ENCODE measurements at places on chromosomes 16 and 17. TPM values are rescaled to one million over a fixed set of nuclear protein-coding genes. Genes with fewer than 3 reads are reported as not detected.

GRCh38 chr17:10107316-10108165 is 90.9 kb downstream of the GAS7 start:
- no peak for DNase-seq
- H3K36me3 ChIP-seq: no peaks in the 10 kb centered on the region
- no peak overlapping the region for H3K27ac ChIP-seq
- no peak overlapping the region for H3K4me3 ChIP-seq

DNA sequence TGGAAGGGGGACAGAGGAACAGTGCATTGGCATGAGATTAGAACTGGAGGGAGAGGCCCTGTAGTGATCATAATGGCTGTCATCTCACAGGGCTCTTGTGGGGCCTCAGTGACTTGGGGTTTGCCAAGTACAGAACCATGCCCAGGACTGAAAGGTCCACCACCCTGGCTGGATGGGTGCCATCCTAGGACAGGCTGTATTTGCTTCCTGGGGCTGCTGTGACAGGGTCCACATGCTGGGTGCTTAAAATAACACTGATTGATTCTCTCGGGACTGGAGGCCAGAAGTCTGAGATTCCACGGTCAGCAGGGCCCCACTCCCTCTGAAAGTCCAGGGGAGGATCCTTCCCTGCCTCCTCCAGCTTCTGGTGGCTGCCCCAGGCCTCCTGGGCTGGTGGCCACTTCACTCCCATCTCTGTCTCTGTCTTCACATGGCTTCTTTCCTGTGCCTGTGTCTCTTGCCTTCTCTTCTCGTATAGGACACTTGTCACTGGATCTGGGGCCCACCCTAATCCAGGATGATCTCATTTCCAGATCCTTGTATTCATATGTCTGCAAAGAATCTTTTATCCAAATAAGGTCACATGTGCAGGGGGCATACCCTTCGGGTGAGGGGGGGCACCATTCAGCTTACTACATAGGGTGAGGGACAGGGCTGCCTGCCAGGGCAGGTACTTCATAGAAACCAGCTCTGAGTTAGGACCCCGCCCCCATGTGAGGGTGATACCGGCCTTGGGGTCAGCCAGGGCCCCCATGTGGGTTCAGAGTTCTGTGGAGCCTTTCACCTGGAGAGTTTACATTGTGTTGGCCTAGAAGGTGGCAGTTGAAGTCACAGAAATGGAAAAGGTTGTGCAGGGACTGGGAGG is 52.6 kb downstream of the USP22 start:
- H3K36me3 ChIP-seq: no peaks in the 10 kb centered on the region
- H3K27ac ChIP-seq: no peak overlapping the region
- H3K4me1 ChIP-seq: no peaks in the 10 kb centered on the region

- no peaks in the 10 kb centered on the region for H3K36me3 ChIP-seq
- DNase-seq: no peak
- peaks cover 8% of the 10 kb centered on the region for H3K4me1 ChIP-seq
- H3K27me3 ChIP-seq: no peaks in the 10 kb centered on the region
- H3K4me3 ChIP-seq: no peak overlapping the region
- H3K27ac ChIP-seq: no peak overlapping the region
Measured at GRCh38 chr17:43679911-43680310, 18.2 kb upstream of the MEOX1 start.

The NPIPB13 gene
- 20.0 TPM for total RNA-seq

GRCh38 chr16:30351586-30352419 is 3.3 kb downstream of the CD2BP2 start:
- no peak overlapping the region for H3K4me3 ChIP-seq
- peaks cover 33% of the 10 kb centered on the region for H3K36me3 ChIP-seq
- DNase-seq: no peak
- peaks cover 31% of the 10 kb centered on the region for H3K4me1 ChIP-seq

DNA sequence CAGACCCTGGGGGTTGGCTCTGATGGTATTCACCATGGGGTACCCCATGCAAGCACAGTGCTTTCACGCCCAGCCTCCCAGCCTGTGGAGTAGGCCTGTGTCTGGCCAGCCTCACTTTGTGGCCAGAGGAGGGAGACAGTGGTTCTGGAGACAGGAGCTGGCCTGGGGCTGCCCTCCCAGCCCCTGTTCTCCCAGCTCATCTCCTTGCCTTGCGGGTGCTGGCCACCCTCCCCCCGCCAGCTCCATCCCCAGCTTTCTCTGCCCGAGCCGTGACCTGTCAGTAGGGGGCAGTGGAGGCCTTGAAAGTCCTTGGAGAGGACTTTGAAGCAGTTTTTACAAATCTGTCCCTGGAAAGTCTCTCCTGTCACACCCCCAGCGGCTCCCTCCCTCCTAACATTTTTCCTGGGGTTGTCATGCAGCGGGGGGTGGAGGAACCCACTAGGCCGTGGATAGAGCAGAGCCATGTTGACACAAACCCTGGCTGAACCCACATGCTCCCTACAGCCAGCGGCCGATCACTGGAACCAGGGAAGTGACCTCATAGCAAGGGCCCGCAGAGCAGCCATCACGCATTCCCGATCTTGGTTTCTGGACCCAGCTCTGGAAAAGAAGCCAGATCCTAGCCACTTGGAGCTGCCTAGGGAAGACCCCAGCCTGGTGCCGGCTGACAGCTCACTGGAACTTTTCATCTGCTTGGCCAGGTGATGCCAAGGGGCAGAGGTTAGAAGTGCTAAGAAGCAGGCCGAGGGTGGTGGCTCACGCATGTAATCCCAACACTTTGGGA is 289.4 kb downstream of the SEC14L1 start:
- peak; percentile 74 for DNase-seq
- H3K27me3 ChIP-seq: no peaks in the 10 kb centered on the region
- no peak overlapping the region for H3K27ac ChIP-seq

The GJC1 gene
- not detected for total RNA-seq

- H3K36me3 ChIP-seq: no peaks in the 10 kb centered on the region
- H3K27ac ChIP-seq: no peak overlapping the region
- H3K4me1 ChIP-seq: no peaks in the 10 kb centered on the region
Measured at GRCh38 chr16:86601356-86601755, 23.0 kb downstream of the FOXL1 start.

GRCh38 chr16:17470182-17470907 is 415 bp downstream of the XYLT1 start:
- H3K36me3 ChIP-seq: no peaks in the 10 kb centered on the region
- peak overlapping the region; percentile 48 for H3K27ac ChIP-seq
- H3K4me1 ChIP-seq: peaks cover 44% of the 10 kb centered on the region
- H3K27me3 ChIP-seq: no peaks in the 10 kb centered on the region
- DNase-seq: peak; percentile 45
- peak overlapping the region; percentile 65 for H3K4me3 ChIP-seq

DNA sequence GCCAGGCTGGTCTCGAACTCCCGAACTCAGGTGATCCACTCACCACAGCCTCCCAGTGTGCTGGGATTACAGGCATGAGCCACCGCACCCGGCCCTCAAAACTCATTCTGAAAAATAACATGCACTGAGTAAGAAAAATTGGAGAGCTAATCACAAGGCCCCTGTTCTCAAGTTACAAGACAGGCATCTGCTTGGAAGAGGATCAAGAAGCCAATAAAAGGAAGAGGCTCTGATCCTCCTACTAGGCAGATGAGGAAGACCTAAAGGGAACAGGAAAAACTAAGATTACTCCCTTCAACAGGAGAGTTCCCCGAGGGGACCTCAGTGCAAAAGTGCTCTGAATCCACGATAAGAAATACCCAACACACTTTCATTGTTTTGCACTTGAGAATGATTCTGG is 18.4 kb downstream of the BLMH start:
- H3K27me3 ChIP-seq: no peaks in the 10 kb centered on the region
- H3K27ac ChIP-seq: no peak overlapping the region
- H3K36me3 ChIP-seq: peaks cover 36% of the 10 kb centered on the region
- DNase-seq: no peak
- no peaks in the 10 kb centered on the region for H3K4me1 ChIP-seq

GRCh38 chr17:71484546-71484945 is 636.3 kb upstream of the SOX9 start:
- no peak overlapping the region for H3K4me3 ChIP-seq
- H3K36me3 ChIP-seq: no peaks in the 10 kb centered on the region
- no peak overlapping the region for H3K27ac ChIP-seq
- no peaks in the 10 kb centered on the region for H3K27me3 ChIP-seq

- peak overlapping the region; percentile 37 for H3K27ac ChIP-seq
- peaks cover 4% of the 10 kb centered on the region for H3K36me3 ChIP-seq
- H3K4me3 ChIP-seq: no peak overlapping the region
- H3K4me1 ChIP-seq: peaks cover 30% of the 10 kb centered on the region
- DNase-seq: no peak
- no peaks in the 10 kb centered on the region for H3K27me3 ChIP-seq
Measured at GRCh38 chr17:47949946-47950345, 7.7 kb downstream of the PRR15L start.

DNA sequence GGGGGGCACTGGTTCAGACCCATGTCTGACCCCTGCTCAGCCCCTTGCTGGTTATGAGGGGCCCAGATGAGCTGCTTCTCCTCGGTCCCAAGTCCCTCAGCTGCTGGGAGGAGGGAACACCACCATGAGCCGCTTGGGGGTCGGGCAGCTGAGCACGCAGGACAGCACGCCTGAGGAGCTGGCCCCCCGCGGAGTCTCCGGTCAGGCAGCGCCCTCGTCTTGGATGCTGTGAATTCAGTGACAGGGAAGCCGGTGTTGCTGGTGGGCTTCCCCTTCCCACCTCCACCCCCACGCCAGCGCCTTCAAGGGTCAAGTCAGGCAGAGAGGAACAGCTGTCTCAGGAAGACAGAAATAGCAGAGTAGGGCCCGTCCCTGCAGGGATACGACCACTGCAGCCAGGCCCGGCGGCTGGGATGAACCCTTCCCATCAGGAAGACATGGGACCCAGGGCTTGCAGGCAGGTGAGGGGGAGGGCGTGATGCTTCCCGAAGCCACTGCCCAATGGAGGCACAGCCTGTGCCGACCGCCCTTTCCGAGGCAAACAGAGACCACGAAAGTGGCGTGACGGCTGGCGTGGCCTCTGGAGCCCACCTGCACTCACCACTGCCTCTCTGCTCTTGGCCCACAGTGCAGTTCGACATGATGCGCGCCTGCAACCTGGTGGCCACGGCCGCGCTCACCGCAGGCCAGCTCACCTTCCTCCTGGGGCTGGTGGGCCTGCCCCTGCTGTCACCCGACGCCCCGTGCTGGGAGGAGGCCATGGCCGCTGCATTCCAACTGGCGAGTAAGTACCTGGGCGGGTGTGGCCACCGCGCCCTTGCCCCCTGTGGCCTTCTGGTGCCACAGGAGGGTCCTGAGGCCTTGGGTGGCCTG is 8.1 kb downstream of the TMEM204 start:
- no peak overlapping the region for H3K4me3 ChIP-seq
- H3K4me1 ChIP-seq: peaks cover 87% of the 10 kb centered on the region
- no peaks in the 10 kb centered on the region for H3K27me3 ChIP-seq

The EME1 gene
- total RNA-seq: 0.89 TPM

- no peaks in the 10 kb centered on the region for H3K4me1 ChIP-seq
- no peaks in the 10 kb centered on the region for H3K36me3 ChIP-seq
- H3K4me3 ChIP-seq: no peak overlapping the region
- no peak overlapping the region for H3K27ac ChIP-seq
Measured at GRCh38 chr16:58651965-58652348, 22.3 kb upstream of the CNOT1 start.

The CLEC10A gene
- 1.4 TPM for total RNA-seq

DNA sequence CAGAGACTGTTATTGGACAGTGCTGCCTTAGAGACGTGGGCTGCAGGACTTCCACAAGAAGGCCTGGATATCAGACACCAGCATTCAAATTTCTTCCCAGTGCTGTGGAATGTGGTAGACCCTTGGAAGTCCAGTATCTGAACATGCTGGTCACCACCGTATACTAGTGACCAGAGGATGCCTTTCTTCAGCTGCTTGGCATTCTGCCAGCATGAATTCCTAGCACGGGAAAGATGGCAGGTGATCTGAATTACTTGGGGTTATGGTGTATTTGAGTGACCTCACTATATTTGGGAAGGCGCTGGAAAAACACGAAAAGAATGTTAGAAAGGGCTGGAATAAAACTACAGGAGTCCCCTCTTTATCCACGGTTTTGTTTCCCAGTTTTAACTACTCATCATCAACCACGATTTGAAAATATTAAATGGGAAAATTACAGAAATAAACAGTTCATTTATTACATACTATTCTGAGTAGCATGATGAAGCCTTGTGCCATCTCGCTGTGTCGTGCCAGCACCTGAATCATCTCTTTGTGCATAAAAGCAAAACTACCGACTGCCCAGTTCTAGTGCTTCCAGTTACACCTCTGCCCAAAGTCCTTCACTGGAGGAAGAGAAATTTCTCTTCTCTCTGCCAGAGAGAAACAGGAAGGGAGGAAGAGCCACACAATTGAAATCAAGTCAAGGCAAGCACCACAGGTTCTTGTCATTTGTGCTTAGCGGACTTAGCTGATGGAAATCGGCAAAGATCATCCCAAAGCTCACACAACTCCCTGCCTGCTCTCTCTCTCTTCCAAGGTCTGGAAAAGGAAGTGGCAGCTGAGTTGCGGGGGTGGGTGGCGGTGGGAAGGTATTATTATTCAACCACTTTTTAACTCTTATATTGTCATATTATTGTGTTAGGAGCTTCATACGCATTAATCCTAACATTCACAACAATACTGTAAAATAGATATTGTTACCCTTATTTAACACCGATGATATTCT is 1.4 kb upstream of the CHST4 start:
- H3K4me1 ChIP-seq: no peaks in the 10 kb centered on the region
- no peaks in the 10 kb centered on the region for H3K36me3 ChIP-seq
- peaks cover 7% of the 10 kb centered on the region for H3K27me3 ChIP-seq
- no peak for DNase-seq
- H3K4me3 ChIP-seq: no peak overlapping the region

The CD300LB gene
- 0.17 TPM for total RNA-seq

GRCh38 chr17:43860927-43861622 is 14.1 kb downstream of the CD300LG start:
- no peaks in the 10 kb centered on the region for H3K36me3 ChIP-seq
- no peak for DNase-seq
- no peak overlapping the region for H3K4me3 ChIP-seq
- H3K27ac ChIP-seq: no peak overlapping the region
- H3K27me3 ChIP-seq: peaks cover 6% of the 10 kb centered on the region

DNA sequence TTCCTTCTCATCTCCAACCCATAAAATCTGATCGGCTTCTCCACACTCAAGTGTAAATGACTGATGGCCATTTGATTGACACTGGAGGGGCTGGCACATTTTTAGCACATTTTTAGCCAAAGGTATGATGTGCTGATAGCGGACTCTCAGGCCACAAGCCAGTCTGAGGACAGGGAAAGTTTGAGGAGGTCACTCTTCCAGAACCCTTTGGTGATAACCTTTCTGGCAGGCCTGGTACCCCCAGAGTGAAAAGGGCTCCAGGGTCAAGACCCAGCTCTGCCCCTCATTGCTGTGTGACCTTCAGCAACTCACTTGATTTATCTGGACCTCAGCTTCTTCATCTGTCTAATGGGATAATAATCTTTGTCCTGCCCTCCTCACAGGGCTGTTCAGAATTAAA is 1.7 kb upstream of the NLRC5 start:
- H3K27ac ChIP-seq: peak overlapping the region; percentile 97
- H3K4me3 ChIP-seq: peak overlapping the region; percentile 91
- H3K4me1 ChIP-seq: peaks cover 73% of the 10 kb centered on the region
- no peaks in the 10 kb centered on the region for H3K27me3 ChIP-seq

The TRAPPC2L gene
- 67.1 TPM for total RNA-seq

- H3K27ac ChIP-seq: no peak overlapping the region
Measured at GRCh38 chr17:63973930-63974593, 1.3 kb upstream of the SCN4A start.

- DNase-seq: no peak
- no peaks in the 10 kb centered on the region for H3K27me3 ChIP-seq
- H3K4me3 ChIP-seq: no peak overlapping the region
- no peak overlapping the region for H3K27ac ChIP-seq
- H3K4me1 ChIP-seq: no peaks in the 10 kb centered on the region
- no peaks in the 10 kb centered on the region for H3K36me3 ChIP-seq
Measured at GRCh38 chr16:82835487-82836155, 208.9 kb downstream of the CDH13 start.

The CDC42EP4 gene
- 1.4 TPM for total RNA-seq

The RMI2 gene
- 1.5 TPM for total RNA-seq

All from CD4-positive, alpha-beta memory T cell (primary cell).